ENCODE measurements at places on chromosomes 11 and 22.

GRCh38 chr22:25403284-25403810 lies 161.1 kb upstream of the GRK3 start:
- no peak for DNase-seq

DNA sequence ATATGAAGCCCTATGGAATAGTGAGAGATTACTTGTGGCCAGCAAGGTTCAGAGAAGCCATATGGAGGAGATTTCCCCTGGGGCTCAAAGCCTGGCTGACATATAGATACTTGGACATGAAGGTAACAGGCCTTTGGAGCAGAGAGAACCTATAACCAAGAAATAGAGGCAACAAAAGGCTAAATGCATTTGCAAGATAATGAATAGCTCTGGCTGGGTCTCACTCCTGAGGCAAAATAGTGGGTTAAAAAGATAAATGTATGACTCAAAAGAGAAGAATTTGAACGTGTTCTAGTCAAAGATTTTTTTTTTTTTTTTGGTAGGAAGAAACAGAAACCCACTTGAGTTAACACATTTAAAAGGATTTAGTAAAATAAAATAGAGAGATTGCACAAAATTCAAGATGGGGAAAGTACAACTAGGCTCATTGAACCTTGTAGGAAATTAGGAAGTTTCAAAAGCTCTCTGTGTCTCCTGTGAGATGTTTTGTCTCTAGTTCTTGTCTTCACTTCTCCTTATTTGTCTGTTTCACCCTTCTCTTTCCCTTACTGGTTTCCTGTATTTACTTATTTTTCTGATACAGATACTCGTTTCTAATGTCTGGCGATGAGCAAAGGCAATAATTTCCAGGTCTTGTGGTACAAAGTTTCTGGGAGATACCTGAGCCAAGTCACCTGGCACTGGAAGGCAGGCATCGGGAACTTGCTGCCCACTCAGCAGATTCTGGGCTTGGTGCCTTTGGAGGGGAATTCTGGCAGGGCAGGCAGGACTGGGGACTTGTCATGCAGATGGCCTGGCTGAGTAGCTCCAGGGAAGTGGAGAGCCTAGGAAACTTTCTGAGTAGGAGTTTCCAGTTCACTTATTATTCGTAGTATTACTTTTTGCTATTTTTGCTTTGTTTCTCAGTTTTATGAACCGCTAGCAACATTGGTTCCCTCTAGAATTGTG lies 49.2 kb upstream of the SESN3 start:
- DNase-seq = no peak

- no peak for DNase-seq
These were observed 75.7 kb downstream of the DEPDC5 start for GRCh38 chr22:31829505-31829904.

- DNase-seq = peak; percentile 66
These were observed 50.9 kb upstream of the CDON start for GRCh38 chr11:126113515-126113957.

GRCh38 chr11:113725913-113726312 lies 19.8 kb upstream of the TMPRSS5 start:
- DNase-seq = no peak

DNA sequence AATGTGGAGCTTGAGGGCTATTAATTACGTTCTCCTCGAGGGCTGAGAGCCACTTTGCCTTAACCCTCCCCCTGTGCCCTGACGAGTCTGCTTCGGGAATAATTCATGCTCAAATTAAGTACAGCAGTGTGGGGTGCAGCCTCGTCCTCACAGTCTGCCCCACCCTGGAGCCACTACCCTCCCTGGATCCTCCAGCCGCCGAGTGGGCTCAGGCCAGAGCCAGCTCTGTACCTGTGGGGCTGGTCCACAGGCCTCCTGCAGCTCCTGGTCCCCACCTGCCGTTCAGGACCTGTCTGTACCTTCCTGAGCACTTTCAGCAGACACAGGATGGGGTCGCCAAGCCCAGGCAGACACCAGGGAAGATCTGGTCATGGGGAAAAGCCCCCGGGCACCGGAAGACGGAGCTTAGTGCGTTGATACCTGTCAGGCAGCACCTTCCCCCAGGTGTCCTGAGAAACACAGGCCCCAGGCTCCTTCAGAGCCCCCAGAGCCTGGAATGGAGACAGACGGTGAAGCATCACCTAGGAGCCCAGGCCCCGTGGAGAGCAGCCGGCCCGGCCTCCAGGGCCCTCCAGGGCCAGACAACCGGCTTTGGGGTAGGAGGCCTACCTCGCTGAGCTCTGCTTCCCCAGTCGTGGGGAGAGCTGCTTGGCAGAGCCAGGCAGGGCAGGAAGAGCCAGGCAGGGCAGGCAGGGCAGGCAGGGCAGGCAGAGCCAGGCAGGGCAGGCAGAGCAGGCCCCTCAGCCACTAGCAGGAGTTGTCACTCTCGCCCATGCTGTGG lies 9.7 kb downstream of the TSPAN32 start:
- DNase-seq = no peak

GRCh38 chr22:32531931-32532819 lies 57.6 kb downstream of the FBXO7 start:
- no peak for DNase-seq

GRCh38 chr11:95072948-95073347 lies 6.2 kb downstream of the SRSF8 start:
- DNase-seq = no peak

- no peak for DNase-seq
These were observed 21.6 kb downstream of the APOL5 start for GRCh38 chr22:35739076-35739930.

- no peak for DNase-seq
These were observed 70.6 kb downstream of the PHF21A start for GRCh38 chr11:46050662-46051061.

GRCh38 chr11:65540290-65541092 lies 15.6 kb downstream of the SCYL1 start:
- DNase-seq = peak; percentile 91

DNA sequence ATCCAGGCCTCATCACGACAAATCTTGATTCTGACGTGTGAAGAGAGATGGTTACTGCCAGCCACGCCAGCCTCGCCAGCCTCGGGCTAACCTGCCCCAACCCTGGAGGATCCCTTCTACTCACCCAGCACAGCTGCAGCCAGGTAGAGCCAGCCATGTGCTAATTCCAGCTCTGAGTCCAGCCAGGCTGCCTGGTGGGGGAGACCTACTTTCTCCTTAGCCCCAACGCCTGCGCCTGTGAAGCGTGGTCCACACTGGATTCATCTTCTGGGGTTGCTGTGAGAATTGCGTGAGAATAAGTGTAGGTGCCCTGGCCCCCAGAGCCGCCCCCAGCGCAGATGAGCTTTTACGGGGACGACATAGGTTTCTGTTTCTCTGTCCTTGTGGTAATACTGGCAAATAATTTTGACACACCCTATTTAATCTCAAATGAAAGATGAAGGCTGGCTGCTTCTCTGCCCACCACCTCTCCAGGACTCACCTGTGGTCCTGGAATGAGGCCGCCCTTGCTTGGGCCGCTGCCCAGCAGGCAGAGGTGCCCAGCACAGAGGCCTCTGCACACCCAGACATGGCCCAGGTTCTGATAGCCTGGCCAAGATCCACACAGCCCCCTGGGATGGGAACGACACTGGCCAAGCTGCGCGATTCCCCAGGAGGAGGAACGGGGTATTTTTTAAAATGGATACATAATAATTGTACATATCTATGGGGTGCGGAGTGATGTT lies 528.4 kb downstream of the TBC1D22A start:
- DNase-seq = no peak

- DNase-seq = no peak
These were observed 6.2 kb downstream of the MS4A10 start for GRCh38 chr11:60791153-60791933.

DNA sequence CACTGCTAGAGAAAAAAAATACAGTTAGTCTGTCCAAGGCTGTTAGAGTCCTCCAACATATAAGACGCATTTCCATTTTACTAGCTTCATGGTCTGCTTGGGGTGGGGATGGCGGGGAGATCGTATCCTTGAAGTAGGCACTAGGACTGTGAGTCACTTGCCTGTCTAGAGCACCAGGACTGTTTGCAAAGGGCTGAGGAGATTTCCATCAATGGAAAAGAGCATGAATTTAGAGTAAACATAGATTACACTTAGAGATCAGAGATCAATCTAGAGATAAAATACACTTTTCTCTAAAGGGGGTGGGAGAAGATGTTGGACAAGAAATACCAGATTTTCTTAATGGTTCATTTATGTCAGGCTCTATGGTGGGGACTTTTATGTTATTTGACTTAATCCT lies 1.7 kb upstream of the MS4A7 start:
- no peak for DNase-seq

- DNase-seq = no peak
These were observed 377.6 kb downstream of the LRRC4C start for GRCh38 chr11:41081756-41082285.

- DNase-seq = no peak
These were observed 1.7 kb downstream of the RASGRP2 start for GRCh38 chr11:64742087-64742888.

DNA sequence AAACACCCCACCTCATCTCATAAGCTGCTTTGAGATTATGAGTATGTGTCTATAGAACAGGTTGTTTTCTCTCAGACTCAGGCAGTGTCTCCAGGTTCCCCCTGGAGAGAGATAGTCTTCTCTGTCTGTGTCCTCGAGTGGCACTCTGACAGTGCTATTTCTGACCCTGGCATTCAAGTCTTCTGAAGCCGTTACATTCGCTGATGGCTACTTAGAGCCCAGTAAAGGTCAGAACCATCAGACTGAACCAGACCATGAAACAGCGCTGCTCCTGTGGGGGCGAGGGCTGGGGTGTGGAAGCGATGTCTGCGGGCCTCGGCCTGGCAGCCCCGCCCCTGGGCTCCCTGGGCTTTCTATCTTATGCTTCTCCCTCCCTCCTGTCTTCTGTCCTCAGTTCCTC lies 23.5 kb downstream of the SHISA8 start:
- DNase-seq = no peak

DNA sequence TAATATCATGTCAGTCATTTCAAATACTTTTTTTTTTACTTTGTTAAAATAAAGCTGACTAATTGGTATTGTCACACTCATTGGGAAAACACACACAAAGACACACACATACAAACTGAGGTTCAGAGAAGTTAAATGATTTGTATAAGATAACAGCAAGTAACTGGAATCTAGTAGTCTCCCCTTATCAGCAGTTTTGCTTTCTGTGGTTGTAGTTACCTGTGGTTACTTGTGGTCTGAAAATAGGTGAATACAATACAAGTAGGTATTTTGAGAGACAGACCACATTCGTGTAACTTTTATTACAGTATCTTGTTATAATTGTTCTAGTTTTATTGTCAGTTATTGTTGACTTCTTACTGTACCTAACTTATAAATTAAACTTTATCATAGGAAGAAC lies 610.9 kb downstream of the CNTN5 start:
- no peak for DNase-seq

- no peak for DNase-seq
These were observed 1.6 kb upstream of the ARL14EP start for GRCh38 chr11:30321321-30321720.

GRCh38 chr22:38823076-38823475 lies 20.8 kb downstream of the NPTXR start:
- DNase-seq = no peak

DNA sequence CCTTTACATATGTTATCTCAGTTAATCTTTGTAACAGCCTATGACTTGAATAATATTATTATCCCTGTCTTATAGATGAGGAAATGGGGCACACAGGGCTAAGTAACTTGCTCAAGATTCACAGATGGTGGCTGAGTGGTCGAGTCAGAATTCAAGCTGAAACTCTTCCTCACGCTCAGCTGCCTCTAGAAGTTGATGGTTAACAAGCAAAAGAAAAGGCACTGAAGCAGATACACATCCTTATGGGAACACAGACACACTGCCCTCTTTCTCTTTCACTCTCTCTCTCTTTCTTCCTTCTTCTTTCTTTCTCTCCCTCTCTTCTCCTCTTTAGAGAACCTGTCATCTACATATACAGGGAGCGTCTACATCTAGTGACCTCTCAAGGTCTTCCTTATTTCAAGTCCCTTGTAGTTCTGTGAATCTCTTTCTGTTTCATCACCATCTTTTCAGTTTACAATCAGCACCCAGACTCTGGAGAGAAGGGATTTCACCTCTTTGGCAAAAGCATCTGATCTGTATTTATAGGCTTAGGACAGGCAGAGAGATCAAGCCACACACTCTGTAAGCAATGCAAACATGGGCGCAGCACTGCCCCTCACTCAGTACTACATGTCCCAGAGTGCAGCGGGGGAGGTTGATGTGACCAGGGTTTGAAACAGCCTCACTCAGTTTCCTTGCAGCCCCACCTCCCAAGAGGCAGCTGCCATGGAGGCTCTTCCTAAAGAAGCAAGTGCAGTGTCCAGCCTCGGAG lies 75.7 kb downstream of the GRAMD1B start:
- no peak for DNase-seq

GRCh38 chr11:68617925-68618809 lies 66.2 kb upstream of the GAL start:
- DNase-seq = no peak

- DNase-seq = no peak
These were observed 18.9 kb downstream of the ARVCF start for GRCh38 chr22:19997561-19998231.

GRCh38 chr22:35967046-35967397 lies 61.6 kb downstream of the RBFOX2 start:
- DNase-seq = no peak

DNA sequence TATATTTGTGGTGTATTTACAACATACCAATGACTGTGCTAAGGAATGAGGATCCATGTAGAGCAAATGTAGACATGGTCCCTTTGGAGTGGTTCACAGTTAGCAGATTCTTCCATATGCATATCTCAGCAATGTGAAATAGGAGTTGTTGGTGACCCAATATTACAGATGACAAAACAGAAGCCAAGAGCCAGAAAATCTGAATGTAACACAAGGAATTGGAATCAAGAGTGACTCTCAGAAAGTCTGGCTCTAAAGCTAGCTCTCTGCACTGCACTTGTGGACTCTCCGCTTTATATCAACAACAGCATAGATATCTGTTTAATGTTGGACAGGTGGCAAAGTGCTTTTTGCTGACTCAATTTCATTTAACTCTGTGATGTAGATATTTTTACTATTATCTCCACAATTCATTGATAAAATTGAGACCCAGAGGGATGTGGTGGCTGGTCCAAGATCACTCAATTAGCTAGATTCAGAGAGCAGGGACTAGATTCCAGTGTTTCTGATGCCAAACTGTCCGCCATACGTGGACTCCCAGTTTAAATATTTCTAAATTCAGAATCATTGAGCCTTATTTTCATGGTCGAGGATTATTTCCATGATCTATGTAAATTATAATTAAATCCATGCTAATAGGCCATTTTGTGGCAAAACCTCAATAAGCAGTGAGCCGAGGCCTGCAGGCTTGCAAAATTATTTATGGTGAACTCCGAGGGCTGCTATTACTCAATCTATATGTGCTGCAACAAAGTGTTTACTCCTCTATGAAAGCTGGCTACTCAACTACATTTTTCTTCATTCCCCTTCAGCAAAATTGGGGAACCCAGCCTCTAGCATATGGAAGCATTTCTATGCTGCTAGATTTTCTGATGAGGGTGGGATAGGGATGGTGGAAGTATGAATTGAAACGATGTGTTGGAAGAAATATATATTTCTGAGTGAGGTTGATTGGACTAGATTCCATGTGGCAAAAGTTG lies 21.1 kb upstream of the TENM4 start:
- DNase-seq = no peak

DNA sequence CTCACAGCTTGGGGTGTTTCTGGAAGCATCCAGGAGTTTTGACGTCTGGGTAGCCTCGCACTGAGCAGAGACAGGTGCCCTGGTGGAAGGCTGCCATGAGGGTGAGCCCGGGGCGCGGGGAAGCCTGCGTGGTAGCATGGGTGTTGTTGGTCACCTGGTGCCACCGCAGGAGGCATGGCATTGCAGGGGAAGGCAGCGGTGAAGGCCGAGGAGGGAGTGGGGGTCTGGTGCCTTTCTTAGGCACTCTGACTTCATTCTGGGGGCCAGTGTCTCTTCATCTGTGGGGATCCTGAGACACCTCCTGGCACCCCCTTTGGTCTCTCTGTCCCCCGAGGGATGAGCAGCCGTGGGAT lies 271.2 kb downstream of the TBC1D22A start:
- DNase-seq = no peak

Data from hematopoietic multipotent progenitor cell treated with erythropoietin and hydrocortisone succinate and interleukin-3 and kit ligand, for 15 days (in vitro differentiated cells).